ENCODE measurements at places on chromosomes 1 and 21. TPM values are rescaled to one million over a fixed set of nuclear protein-coding genes. Genes with fewer than 3 reads are reported as not detected.

DNA sequence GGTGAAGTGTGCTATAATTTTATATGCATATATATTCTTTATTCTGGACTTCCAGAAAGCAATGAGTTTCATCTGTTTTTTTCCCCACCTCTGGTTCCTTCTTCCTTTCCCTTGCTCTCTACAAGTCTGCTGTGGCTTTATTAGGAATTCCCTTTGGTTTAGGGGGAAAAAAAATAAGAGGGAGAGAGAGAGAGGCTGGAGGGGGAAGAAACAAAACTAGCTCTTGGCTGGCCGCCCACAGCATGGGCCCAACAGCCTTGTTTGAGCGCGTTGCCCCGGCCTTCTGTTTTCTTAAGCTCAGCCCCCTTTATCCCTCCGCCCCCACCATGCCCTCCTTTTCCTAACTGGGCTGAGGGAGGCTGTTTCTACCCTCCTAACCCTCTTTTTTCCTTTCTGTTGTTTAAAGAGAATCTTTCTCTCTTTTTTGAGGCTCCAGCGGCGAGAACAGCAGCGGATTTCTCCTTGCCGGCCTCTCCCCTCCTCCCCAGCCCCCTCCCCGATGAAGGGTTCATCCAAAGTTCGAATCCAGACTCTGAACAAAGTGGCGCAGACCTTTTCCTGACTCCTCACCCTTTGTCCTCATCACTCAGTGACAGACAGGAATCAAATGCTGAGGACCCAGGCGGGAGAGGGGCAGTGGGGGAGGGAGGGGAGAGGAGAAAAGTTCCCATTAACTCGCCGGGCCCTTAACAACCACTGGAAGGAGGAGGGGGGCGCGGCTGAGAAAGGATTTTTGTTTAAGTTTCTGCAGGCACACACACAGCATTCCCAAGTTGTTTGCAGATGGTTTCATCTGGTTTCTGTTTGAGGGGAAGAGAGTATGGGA is 29.7 kb downstream of the PBX1 start:
- DNase-seq = peak; percentile 91

GRCh38 chr1:190906206-190906725 is 428.6 kb upstream of the BRINP3 start:
- DNase-seq = no peak

GRCh38 chr1:54401799-54402198 is 4.4 kb downstream of the SSBP3 start:
- no peak for DNase-seq

DNA sequence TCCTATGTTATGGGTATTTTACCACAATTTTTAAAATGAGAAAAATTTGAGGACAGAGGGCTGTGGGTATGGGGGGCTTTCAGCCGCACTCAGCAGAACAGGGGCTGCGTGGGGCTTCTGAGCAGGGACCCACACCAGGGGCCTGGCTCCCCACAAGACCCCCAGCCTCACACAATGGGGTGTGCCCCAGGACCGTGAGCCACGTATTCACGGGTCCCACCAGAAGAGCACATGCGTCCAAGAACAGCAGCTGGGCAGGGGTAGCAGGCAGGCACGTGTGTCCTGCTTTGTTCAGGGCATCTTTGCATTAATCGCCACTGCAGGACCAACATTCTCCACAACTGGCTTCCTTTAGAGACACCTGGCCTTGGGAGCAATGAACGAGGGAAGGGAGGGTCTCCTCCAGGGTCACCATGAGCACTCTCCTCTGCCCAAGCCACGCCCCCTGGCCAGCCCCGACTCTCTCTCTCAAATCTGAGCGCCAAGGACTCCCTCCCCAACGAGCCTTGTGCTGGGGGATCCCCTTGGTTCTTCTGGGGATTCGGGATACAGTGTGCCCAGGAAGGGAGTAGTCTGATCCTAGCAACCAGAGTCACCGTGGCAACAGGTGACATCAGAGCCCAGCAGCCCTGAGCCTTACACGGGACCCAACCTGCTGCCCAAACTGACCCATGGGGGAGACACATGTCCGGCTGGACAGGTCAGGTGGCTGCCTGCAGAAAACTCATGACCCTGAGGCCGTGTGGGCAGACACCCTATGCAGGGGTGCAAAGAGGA is 7.4 kb upstream of the ARF1 start:
- no peak for DNase-seq

GNPAT gene
- total RNA-seq = 52.3 TPM

MCOLN2 gene
- total RNA-seq = 0.13 TPM

DNA sequence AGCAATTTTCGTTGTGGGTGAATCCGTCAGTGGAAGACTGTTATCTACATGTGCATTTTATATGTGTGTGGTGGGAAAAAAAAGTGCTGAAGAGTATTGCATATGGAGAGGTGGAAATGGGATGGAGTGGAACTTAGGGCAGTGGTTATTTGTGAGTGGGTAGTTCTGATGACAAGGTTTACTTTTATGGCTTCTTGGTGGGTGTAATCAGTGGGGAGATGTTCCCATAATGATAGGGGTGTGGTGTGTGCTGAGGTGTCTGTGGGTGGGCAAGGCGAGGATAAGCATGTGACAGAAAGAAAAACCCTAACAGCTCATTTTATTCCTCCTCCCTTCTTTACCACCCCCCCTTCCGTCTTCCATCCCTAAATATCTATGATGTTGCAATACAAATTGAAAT is 288.1 kb downstream of the NUF2 start:
- DNase-seq = no peak

ASTN1 gene
- total RNA-seq = 1.2 TPM

PPIAL4G gene
- not detected for total RNA-seq

GRCh38 chr1:160451119-160451858 is 50.9 kb downstream of the VANGL2 start:
- no peak for DNase-seq

DNA sequence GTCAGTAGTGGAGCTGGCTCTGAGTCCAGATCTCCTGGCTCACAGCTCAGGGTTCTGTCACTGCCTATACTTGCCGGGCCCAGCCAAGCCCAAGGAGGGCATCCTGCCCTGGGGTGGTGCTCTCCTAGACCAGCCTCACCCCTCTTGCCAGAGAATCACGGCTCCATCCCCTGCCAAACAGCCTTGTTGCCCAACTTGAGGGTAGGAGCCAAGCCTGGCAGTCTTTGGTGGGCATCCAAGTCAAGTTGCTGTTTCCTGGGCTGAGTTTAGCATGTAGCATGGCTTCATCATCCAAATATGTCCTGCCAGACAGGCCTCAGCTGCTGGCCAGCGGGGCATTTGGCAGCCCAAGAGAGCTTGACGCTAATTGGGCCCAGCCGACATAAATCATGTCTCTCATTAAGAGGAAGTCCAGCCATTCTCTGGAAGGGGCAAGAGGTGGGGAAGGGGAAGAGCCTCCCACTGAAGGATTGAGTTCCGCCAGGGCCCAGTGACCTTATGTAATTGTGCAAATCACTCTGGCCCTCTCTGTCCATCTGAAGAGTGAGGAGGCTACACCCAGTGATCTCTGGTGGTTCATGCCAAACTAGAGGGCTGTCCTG is 22.6 kb upstream of the TRABD2B start:
- DNase-seq = no peak

NBPF3 gene
- 13.1 TPM for total RNA-seq

DNA sequence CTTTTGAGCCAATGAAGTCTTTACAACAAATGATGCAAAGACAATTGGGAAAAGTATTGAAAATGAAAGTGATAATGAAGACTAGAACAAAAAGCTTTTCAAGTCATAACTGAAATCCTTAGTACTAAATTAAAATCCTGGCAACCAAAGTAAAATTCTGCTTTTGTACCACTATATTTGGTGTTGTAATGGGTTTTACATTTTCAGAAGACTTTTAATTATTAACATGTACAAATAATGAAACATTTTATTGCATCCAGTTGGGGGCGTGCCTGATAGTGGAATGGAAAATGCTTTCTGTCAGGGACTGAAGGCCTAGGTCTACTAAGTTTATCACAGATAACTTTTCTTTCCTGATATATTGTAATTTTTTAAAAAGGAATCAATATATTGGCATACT is 89.4 kb downstream of the SDCCAG8 start:
- no peak for DNase-seq

EXOSC10 gene
- 33.2 TPM for total RNA-seq

PTTG1IP gene
- total RNA-seq = 382 TPM

LRRC53 gene
- not detected for total RNA-seq

ZZZ3 gene
- 60.1 TPM for total RNA-seq

GRCh38 chr1:184465489-184466146 is 78.8 kb downstream of the C1orf21 start:
- DNase-seq = no peak

DNA sequence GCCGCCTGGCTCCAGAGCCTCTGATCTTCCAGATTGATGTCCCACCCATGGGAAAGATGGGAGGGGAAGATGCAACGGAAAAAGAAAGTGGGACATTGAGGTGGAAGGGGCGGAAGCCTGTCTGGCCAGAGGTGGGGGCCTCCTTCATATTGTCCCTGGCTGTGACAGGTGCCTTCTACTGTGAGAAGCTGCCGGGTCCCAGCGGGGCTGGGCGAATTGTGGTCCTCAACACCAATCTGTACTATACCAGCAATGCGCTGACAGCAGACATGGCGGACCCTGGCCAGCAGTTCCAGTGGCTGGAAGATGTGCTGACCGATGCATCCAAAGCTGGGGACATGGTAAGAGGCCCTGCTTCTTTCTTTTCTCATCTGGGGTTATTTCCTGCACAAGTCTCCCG is 5.6 kb upstream of the XKR8 start:
- DNase-seq = no peak

ATP1A4 gene
- total RNA-seq = not detected

- no peak for DNase-seq
These were observed 18.8 kb downstream of the RGS13 start for GRCh38 chr1:192654591-192655251.

TAF13 gene
- total RNA-seq = 51.5 TPM

AQP10 gene
- not detected for total RNA-seq

GBP4 gene
- total RNA-seq = 4.1 TPM

DNA sequence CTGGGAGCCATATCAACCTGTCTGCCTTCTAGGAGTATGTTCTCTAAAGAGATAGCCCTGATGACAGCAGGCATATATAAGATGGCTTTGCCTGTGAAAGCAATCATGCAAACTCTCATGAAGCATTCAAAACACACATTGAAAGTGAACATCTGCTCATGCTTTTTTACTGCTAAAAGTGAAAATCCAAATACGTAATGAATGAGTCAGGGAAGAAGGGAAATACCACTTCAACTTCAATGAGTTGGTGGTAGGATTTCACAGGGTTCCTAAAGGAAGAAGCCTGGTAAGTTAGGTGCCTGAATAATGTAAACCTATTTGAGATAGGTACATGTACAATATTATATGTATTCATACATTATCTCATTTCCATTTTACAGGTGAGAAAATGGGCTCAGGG is 50.5 kb upstream of the SLFNL1 start:
- DNase-seq = no peak

DNA sequence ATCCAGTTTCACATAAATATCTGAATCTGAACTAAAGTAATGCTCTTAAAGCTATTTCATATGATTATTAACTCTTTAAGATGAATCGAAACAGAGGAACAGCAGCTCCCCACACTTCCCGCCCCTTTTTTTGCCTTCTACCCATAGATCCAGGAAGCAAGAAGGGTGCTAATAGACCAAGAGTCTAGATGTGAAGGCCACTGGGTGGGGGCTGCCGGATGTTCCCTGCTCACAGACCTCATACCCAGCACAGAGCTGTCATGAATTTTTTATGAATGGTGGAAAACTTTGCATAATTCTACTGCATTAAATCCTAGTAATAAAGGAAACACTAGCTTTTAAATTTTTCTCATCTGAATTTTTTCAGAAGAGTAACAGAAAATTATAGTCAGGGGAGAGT is 283.9 kb upstream of the SGIP1 start:
- no peak for DNase-seq

CATSPERE gene
- total RNA-seq = 1.6 TPM
